ENCODE measurements at places on chromosomes 13 and 19.

GRCh38 chr13:36323951-36324566 is 22.1 kb downstream of the SPART start:
- no peak for DNase-seq

DNA sequence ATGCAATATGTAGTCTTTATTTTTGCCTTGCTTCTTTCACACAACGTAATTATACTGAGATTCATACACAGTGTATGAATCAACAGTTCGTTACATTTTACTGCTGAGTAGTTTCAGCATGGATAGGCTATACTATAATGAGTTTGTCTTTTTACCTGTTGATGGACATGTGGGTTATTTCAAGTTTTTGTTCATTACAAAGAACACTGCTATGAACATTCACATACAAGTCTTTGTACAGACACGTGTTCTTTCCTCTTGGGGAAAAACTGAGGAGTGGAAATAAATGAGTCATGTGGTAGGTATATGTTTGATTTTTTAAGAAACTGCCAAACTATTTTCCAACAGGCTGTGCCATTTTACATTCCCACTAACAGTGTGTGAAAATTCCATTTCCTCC is 35.1 kb downstream of the ENOX1 start:
- no peak for DNase-seq

DNA sequence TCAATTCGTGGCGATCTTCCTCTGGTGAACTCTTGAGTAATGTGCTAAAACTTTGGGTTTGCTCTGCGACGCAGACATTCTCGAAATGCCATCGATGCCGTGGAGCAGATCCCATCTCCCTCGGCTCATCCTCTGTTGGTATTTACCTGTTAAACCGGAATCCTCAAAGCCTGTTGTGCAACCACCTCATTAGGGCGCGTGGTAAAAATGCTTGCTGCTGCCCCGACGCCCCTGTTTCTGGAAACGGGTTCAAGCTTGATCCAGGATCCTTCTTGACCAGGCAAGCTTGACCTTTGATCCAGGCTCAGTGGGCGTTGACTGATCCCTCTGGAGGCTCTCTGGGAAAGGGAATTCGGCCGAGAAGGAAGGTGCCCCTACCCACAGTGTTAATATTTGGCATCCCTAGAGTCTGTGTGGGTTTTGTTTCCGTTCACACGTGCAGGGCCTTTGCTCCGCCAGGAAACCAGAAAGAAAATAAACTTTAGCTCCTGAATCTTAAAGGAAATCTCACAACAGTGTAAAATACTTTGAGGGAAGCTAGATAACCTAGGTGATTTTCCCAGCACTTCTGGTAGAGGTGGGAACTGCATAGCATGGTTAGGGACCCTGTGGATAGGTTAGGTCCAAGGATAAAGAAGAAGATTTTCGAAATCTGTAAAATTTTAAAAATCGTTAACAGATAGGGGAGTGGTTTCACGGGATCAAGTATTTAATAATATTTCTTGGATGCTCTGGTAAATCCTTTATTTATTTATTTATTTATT is 1.1 kb downstream of the LSM14A start:
- DNase-seq = peak; percentile 48

- DNase-seq = no peak
Observed at GRCh38 chr13:84648069-84648640, 765.9 kb upstream of the SLITRK1 start.

GRCh38 chr13:112210371-112210770 is 143.4 kb downstream of the SOX1 start:
- no peak for DNase-seq

- DNase-seq = peak; percentile 81
Observed at GRCh38 chr19:14073261-14073924, 807 bp downstream of the MISP3 start.

- DNase-seq = no peak
Observed at GRCh38 chr13:72696579-72696978, 30.9 kb downstream of the MZT1 start.

DNA sequence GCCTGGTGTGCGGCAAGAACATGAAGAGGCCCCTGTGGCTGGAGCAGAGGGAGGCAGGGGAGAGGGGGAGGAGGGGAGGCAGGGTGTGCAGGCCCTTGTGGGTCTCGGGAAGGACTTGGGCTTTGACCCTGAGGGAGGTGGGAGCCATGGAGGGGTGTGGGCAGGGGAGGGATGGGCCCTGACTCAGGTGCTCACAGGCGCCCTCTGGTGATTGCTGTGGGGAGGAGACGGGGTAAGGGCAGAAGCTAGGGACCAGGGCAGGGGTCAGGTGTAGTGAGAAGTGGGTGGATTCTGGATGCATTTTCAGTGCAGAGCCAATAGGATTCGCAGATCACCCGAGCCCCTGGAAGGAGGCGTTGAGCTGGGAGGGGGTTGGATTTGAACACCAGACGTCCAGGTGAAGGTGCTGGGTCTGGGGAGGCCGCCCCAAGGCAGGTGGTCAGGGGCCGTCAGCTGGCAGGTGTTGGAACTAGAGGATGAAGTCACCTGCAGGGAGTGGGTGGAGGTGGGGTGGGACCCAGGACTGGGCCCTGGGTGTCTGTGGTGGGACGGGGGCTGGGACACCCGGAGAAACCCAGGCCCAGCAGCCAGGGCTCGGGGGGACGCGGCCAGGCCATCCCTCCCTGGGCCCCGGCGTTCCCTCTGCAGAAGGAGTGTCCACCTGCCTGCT is 185.4 kb downstream of the KDM4B start:
- DNase-seq = peak; percentile 45

- DNase-seq = no peak
Observed at GRCh38 chr13:92307752-92308151, 909.3 kb downstream of the GPC5 start.

DNA sequence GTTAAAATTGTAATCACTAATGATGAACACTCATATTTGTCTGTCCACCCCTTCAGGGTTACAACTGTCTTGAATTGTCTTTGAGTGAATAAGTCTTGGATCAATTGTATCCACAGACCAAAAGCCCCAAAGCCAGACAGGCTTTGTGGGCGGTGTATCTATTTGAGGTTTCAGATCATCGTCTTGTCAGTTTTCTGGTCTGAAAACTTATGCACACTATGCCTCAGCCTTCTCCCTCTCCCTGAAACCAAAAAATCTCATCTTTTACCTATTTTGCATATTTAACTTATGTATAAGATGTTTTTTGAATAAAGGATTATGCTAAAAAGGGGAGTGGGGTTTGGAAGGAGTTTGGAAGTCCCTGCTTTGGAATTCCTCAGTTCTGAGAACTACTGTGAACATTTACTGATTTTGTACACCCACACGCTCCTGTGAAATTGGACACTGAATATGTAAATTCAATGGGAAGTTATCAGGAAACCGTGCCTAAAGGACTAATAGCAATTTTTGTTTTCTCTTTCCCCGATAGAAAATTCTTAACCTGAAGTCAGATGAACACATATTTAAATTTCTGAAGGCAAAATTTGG is 52.1 kb downstream of the DPY19L3 start:
- no peak for DNase-seq
